ENCODE measurements at places on chromosomes 13 and 19. TPM values are rescaled to one million over a fixed set of nuclear protein-coding genes. Genes with fewer than 3 reads are reported as not detected.

- DNase-seq: no peak
Measured at GRCh38 chr13:61777271-61777670, 361.6 kb upstream of the PCDH20 start.

- no peak for DNase-seq
Measured at GRCh38 chr19:963486-963951, 20.6 kb upstream of the WDR18 start.

The SLC25A15 gene
- 5.7 TPM for total RNA-seq

DNA sequence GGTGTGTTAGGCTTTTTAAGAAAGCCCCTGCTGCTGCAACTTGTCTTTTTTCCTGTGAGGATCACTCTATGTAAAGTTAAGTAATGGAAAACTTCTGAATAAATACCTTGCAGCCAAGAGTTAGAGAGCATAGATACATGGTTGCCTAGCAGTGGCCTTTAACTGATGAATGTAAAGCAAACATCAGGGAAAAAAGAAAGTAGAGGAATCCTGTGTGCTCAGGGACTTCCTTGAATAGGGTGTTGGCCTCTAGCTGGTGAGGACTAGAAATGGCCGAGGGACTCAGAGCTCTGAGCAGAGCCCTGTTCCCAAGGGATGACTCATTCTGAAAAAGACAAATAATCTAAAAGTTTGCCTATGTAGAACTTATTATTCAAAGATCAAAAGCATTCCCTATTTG, 135.7 kb downstream of the MIPEP start:
- no peak for DNase-seq

- peak; percentile 88 for DNase-seq
Measured at GRCh38 chr19:459724-460511, 915 bp downstream of the SHC2 start.

DNA sequence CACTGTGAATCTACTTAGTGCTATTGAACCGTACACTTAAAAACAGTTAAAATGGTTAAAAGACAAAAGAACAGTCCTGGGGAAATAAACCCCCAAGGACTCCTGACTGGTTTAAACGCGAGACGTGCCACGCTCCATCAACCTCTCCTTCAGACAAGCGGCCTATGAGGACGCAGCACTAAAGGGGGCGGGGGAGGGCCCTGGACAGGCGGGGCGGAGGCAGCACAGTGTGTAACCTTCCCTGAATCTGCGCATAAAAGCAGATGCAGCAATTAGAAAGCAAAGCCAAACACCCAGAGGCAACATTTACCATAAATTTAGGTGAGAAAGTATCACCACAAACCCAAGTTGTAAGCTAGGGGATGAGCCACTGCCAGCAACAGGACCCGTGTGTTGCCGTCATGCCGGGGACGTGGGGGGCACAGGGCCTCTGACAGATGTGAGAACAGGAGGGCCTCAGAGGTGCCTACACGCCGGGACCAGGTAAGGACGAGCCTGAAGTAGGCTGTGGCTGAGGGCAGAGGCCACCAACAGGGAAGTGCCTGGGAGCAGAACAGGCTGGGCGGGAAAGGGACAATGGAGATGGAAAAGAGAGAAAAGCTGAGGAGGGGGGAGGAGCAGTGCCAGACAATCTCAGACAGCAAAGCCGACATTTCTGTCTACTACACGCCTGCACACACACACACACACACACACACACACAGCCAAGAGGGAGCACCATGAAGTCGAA, 15.3 kb upstream of the ADPRHL1 start:
- DNase-seq: no peak

DNA sequence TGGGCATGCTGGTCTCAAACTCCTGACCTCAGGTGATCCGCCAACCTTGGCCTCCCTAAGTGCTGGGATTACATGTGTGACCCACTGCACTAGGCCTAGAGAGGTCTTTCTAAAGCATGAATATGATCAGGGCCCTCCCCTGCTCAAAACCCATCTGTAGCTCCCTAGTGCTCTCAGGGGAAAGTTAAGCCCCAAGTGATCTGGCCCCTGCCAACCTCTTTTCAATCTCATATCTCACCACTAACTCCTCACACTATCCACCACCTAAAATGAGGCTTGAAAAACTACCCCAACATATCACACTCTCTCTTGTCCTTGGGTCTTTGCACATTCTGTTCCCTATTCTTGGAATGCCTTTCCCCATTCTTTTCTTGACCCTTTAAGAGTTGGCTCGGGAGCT, 2.0 kb upstream of the DMWD start:
- no peak for DNase-seq

GRCh38 chr13:35856721-35857364, 274.3 kb downstream of the DCLK1 start:
- DNase-seq: no peak

DNA sequence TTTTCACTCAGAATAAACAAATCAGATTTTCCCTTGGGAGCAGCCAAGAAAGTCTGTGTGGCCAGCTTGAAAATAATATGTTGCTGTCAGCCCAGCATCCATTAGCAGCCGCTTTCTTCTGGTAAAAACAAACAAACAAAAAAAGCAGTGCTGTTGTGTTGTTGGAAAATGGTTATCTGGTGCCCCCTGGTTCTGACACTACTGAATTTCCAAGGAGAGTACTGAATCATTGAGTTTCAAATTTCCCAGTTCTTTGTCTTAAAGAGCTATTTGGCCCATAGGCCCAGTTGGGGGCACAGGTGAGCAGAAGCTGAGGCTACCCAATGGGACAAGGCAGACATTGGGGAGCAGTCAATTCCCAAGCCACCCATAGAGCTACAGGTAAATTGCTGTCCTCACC, 995.9 kb downstream of the UQCRFS1 start:
- DNase-seq: no peak

GRCh38 chr13:95191821-95192563, 109.3 kb downstream of the ABCC4 start:
- DNase-seq: peak; percentile 91

DNA sequence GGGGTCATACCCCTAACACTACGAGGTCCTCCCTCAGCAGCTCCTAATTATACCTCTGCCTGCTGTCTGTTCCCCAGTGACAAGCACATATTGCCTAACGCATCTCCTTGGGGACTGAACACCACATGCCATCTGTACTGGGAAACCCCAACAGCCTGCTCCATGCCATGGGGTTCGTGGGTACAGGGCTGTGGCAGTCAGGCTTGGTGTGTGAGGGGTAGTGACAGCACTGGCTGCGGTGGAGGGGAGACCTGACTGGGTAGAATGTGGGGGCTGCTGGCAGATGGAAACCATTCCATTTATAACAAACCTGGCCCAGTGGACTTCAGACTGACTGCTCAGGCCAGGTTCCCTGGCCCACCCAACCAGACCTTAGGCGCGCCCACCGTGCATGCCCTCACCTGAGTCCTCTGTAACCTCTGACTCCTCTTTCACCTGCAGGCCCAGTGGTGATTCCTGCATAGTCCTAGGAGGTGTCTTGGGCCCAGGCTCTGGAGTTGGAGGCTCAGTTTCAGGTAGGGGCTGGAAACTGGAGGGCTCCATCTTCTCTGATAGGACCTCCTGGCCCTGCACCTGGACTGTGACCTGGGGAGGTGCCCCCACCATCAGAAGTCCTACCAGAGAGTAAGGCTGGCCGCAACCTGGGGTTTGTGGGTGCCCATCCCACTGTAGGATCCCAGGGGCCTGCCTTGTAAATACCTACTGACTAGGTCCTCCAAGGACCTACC, 3.0 kb downstream of the MZF1 start:
- DNase-seq: peak; percentile 45

GRCh38 chr13:27665761-27666160, 44.1 kb downstream of the POLR1D start:
- peak; percentile 42 for DNase-seq

DNA sequence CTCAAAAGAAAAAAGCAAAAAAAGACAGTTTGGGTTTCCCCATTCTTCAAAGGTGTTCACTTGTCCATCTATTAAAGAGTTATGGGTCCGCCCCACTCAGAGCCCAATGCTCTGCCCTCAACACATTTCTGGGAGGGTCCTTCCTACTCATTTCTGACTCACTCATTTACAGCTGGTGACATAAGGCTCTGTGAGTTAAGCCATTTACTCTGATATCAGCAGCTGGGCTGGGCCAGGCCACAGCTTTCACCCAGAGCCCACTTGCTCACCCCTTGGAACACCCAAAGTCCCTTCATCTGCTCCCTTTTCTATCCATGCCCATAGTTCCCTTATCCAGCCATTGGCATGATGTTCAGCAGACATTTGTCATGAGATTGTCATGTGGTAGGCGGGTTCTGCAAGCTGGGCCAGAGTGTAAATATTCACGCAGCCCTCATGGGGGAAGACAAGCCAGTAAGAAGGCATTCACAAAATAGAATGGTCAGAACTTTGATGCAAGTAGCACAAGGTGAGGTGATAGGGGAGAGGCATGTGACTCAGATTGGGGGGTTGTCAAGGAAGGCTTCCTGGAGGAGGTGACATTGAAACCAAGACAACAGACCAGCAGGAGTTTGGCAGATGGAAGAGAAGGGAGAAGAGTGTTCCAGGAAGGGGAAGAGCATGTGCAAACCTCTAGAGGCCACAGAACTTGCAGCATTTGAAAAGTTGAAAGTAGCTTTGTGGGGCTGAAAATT, 5.9 kb downstream of the MAST1 start:
- no peak for DNase-seq

- no peak for DNase-seq
Measured at GRCh38 chr13:44191103-44191502, 182.5 kb upstream of the SERP2 start.

GRCh38 chr13:93399212-93399611, 172.6 kb downstream of the GPC6 start:
- DNase-seq: no peak

The MCEMP1 gene
- total RNA-seq: 0.25 TPM

DNA sequence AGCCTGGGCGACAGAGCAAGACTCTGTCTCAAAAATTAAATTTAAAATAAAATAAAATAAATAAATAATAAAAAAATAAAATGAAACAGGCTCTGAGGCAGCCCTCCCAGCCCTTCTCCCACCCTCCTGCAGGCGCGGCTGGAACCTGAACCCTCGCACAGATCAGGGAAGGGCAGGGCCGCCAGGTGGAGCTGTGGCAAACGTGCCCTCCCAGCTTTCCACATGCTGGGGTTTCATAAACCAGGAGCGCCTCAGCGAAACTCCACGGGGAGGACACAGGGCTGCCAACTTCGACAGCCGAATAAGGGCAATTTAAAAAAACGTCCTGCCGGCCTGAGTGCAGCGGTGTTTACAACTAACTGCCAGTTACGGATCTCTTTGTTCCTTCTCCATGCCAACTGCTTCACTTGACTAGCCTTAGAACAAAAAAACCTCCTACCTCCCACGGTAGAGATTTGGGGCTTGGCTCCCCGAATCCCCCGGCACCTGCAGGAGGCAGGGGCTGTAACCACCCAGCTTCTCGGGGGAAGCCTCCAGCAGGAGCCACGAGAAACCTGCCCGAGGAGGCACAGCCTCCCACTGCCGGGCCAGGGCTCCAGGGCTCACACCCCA, 15.9 kb downstream of the ZNF787 start:
- DNase-seq: peak; percentile 88

- no peak for DNase-seq
Measured at GRCh38 chr13:27966641-27967202, 2.4 kb downstream of the CDX2 start.

Measured in right cardiac atrium (tissue), 5 donors.